ENCODE measurements at places on chromosomes 13 and 19.

GRCh38 chr19:4233282-4233853 lies 4.0 kb downstream of the EBI3 start:
- peak; percentile 49 for DNase-seq

- DNase-seq: no peak
Measured at GRCh38 chr13:113783200-113783881, 24.3 kb downstream of the TMEM255B start.

GRCh38 chr19:1668486-1669270 lies 16.3 kb upstream of the TCF3 start:
- DNase-seq: no peak

- DNase-seq: no peak
Measured at GRCh38 chr19:30557212-30557611, 185.0 kb downstream of the ZNF536 start.

DNA sequence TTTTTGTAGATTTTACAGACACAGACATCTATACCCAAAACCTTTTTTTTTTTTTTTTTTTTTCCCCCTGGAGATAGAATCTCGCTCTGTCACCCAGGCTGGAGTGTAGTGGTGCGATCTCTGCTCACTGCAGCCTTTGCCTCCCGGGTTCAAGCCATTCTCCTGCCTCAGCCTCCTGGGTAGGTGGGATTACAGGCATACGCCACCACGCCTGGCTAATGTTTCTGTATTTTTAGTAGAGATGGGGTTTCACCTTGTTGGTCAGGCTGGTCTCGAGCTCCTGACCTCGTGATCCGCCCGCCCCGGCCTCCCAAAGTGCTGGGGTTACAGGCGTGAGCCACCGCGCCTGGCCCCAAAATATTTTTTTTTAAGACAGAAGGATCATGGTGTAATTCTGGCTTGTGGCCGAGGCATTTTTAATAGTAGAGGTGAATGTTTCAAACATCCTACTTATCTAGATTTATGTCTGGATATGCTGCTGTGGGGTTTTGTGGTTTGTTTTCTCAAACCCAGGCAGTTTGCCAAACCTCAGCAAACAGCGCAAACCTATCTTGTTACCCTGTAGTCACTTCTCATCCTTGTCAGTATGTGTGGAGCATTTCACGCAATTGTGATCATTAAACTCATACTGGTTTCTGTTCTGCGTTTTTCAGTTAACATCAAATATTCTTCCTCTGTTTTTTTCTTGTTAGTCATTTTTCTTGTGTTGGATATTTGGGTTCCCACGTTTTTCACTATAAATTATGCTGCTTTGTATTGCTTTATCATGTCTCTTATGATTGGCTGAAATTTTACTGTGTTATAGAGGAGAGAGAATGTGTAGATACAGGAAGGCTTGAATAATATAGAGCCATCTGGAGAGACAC lies 36.2 kb upstream of the GARRE1 start:
- peak; percentile 85 for DNase-seq

Data from kidney tubule cell (primary cell).